ENCODE measurements at places on chromosomes 3 and 15. TPM values are rescaled to one million over a fixed set of nuclear protein-coding genes. Genes with fewer than 3 reads are reported as not detected.

DNA sequence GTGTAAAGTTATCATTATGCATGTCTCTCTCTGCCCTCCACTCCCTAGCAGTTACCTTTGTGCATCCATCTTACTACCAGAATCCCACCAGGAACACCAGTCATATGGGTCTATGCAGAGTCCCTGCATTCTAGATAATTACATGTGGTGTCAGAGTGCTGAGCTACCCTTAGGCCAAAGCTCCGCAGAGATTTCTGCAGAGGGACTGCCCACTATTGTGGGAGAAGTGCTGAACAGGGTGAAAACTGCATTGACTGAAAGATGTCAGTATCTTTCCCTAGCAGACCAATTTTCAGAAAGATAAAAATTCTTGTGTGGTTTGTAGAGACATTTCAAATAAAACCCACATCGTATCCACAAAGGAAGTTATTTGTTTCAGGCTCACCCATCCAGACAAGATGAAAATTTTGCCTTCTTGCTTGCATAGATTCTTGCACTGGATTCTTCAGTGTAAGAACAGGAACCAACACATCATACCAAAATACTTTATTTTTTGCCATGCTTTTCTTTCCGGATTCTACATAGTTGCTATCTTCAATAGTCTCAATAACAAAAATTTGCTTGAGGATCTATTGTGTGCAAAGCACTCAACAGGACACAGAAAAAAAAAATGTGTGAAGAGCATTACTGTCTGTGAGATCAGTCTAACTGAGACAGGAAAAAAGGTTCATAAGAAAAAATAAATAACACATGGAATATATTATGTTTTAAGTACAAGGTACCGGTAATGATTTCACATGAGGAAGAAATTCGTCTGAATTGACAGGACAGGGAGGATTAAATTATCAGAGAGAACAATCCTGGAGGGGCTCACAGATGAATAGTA lies 32.0 kb upstream of the CCDC80 start:
- DNase-seq, result no peak

DNA sequence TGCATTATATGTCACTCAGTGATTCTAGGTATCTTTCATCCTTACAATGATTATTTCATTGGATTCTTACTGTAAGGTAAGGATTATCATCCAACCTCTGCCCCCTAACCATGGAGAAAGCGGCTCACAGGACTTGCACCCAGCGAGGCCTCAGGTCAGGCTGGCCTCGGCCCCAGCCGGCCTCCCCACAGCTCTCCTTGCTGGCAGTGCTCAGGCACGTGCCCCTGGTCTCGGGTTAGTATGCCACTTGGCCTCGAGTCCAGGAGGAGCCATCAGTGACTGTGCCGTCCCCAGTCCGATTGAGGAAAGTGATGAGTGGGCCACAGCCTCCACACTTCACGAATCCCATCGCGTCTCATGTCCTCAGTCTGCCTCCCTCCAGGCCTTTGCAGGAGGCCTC lies 35.7 kb upstream of the GABRG3 start:
- DNase-seq, result no peak

- no peak for DNase-seq
Observed at GRCh38 chr3:37481982-37482381, 307.6 kb upstream of the LRRFIP2 start.

The GPR171 gene
- total RNA-seq, result not detected
